ENCODE measurements at places on chromosomes 1 and 21.
A peak's percentile ranks its signal among the peaks of the same experiment; 100 is the strongest.

DNA sequence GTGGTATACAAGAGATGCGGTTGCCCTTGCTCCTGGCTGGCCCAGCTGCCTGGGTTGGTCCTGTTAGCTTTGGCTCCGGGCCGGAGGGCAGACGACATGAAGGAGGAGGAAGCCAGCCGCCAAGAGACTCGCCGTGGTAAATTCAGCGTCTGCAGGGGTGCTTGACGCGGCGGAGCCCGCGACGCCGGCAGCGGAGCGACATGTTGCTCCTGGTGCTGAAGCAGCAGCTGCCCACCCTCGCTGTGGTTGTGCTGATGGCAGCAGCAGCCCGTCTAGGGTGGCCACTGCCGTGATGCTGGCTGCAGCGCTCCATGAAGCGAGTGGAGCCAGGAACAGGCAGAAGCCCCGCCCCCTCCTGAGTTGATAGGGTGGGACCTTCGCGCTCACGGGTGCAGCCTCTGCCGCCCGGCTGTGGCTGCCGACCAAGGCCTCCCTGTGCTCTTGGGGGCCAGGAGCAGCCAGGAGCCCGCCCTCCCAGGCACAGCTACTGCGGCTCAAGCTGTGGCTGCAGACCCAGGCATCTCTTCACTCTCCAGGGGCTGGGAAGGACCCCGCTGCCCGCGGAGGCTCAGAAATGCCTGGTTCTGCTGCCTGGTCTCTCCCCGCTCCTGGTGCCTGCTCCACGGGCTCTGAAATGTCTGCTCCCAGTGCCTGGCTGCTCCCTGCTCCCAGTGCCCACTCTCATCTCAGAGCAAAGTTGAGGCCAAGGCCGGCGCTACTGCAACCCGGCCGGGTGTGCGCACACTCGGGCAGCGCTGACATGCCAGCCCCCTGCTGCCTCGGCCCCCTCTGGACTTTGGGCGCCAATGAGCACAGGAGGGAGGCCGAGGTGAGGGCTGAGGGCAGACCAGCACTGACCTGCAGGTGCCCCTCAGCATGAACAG lies 4.4 kb upstream of the ZNF692 start:
- DNase-seq = peak; percentile 50

GRCh38 chr1:65176056-65176450 lies 28.1 kb downstream of the AK4 start:
- no peak for DNase-seq

- peak; percentile 80 for DNase-seq
Observed at GRCh38 chr1:37793773-37794371, at the start of gene MANEAL. MANEAL (plus strand) TSS chr1:37793847; CDS start chr1:37794183, 336 bp downstream.

DNA sequence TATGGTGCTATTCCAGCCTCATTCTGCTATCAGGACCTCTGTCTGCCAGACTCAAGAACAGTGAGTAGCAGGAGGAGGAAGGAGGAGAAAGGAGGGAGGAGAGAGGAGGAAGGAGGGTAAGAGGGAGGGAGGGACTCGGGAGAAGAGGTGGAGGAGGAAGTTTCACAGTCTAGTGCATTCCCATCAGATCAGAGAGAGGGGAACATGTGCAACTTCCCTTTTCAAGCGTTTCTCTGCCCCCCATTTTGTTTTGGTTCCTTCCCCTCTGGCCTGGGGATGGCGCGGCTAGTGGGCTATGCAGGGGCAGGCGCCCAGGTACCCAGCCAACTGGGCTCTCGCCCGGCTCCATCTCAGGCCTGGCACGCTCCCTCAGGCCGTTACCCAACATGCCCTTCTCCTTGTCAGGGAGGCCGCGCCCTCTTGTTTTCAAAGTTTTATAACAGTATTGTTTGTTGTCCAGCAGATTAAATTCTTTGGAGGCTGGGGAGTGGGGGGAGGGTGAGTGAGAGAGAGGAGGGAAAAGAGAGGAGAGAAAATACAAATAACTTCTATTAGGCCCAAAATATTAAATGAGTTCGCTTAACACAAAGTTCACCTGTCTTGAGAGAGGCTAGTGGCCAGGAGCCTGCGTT lies 56.0 kb downstream of the CD46 start:
- no peak for DNase-seq

GRCh38 chr1:57089855-57090254 lies 124.0 kb upstream of the C8B start:
- DNase-seq = no peak

DNA sequence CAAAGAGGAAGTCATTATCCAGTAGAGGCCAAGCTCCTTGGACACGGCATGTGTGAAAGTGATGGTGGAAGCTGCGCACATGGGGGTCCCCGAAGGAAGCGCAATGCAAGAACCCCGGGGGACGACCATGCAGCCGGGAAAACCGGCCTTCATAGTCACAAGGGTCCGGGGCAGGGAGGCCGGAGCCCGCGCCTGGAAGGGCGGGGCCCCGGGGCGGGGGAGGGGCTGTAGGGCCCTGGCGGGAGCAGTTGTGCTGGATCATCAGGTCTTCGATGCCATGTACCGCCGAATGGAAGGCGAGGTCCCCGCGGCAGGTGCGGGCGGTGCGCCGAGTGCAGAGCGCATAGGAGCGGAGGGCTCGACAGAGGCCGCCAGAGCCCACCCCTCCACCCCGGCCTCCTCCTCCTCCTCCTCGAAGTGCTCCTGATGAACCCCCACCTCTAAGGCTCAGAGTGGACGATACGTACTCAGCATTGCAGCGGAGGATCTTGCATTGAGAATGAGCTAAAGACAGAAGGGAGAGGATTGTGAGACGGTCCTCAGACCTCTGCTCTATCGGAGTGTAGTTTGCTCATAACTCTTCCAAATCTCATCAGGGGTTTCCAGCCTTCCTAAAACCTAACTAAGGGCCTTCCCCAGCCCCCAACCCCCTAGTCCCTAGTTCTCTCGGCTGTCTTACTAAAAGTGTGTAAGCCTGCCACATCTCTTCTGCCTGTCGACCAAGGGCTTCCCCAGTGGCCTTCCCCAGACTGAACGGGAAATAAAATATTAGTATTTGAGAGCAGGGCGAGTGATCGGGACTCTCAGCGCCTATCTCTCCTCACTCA lies 2.1 kb downstream of the HJV start:
- no peak for DNase-seq

- DNase-seq = no peak
Observed at GRCh38 chr21:31446226-31446855, 102.3 kb upstream of the TIAM1 start.

GRCh38 chr1:22877112-22877915 lies 95.4 kb downstream of the LACTBL1 start:
- no peak for DNase-seq

- DNase-seq = no peak
Observed at GRCh38 chr1:244171241-244171985, 120.3 kb downstream of the ZBTB18 start.

- DNase-seq = no peak
Observed at GRCh38 chr1:242522996-242523718, 1.3 kb downstream of the PLD5 start.

GRCh38 chr1:67051196-67051595 lies 2.8 kb downstream of the SLC35D1 start:
- no peak for DNase-seq

GRCh38 chr1:11541956-11542355 lies 63.0 kb downstream of the DISP3 start:
- no peak for DNase-seq

DNA sequence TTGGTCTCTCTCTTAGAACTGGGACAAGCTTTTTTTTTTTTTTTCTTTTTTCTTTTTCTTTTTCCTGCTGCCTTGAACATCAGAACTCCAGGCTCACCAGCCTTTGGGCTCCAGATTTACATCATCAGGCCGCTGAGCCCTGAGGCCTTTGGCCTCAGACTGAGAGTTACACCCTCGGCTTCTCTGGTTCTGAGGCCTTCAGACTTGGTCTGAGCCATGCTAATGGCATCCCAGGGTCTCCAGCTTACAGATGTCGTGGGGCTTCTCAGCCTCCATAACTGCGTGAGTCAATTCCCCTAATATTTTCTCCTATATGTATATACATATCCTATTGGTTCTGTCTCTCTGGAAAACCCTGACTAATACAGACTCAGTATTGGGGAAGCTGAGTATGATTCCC lies 36.5 kb upstream of the RC3H1 start:
- DNase-seq = no peak

DNA sequence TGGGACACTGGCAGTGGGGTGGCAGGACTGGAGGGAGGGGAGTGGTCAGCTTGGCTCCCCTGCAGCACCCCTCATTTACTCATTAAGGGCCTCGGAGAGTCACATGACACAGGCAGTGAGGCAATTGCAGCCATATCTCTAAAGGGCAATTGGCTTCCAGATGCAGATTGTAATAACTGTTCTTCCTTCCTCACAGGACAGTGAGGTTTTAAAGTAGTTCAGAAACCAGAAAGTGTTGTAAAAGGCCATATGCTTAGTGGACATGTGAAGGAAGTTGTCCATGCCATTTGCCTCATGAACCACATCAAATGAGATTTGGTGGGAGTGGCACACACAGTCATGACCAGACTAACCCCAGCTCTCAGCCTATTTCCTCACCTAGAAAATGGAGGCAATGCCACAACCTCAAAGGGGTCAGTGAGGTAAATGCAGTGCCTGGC lies 11.1 kb downstream of the MTX1 start:
- DNase-seq = no peak

- peak; percentile 70 for DNase-seq
Observed at GRCh38 chr1:172935062-172935592, 115.6 kb downstream of the TNFSF18 start.

GRCh38 chr21:44967082-44968047 lies 27.5 kb downstream of the SLX9 start:
- no peak for DNase-seq

- peak; percentile 46 for DNase-seq
Observed at GRCh38 chr1:236280438-236281197, 1.1 kb downstream of the ERO1B start.

GRCh38 chr1:23916209-23917131 lies 3.3 kb upstream of the CNR2 start:
- DNase-seq = peak; percentile 56

GRCh38 chr1:162626094-162626493 lies 6.2 kb upstream of the DDR2 start:
- DNase-seq = no peak

- no peak for DNase-seq
Observed at GRCh38 chr1:241140670-241141069, 216.3 kb downstream of the RGS7 start.

- no peak for DNase-seq
Observed at GRCh38 chr1:172326136-172326535, 94.3 kb upstream of the C1orf105 start.

GRCh38 chr1:78081980-78082860 lies 36.5 kb downstream of the GIPC2 start:
- no peak for DNase-seq

DNA sequence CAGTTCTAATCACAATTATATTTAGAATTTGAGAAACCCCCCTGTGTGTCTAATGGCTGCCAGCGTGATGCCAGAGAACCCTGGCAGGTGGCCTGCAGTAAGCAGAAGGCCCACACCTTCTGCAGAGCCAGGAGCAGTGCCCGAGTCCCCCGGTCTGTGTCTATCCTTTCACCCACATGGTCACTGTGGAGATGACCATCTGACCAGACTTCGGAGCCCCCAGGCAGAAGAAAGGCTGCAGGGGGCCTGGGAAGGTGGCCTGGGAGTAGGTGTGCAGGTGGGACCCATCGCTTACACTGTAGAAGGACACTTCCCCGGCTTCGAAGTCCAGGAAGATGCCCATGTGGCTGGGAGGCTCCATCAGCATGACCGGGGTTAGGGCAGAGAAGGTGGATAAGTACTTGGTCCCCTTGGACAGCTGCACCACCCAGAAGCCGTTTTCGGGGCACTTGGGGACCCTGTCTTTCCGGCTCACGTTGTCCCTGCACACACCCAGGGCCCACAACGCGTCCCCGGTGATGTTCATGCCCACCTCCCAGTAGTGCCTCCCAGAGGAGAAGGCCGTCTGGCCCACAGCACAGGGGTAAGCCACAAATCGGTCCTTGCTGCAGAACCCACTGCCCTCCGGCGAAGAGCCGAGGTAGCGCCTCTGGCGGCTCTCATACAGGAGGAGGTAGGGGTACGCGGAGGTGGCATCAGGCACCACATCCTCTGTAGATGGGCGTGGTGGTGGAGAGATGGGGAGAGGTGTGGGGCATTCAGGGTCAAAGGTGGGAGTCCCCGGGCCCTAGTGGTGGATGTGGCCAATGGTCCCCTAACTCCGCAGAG lies 1.6 kb upstream of the TRIM11 start:
- no peak for DNase-seq

- no peak for DNase-seq
Observed at GRCh38 chr21:15022608-15023261, 42.1 kb downstream of the NRIP1 start.

GRCh38 chr1:200073286-200073637 lies 45.8 kb downstream of the NR5A2 start:
- no peak for DNase-seq

- DNase-seq = no peak
Observed at GRCh38 chr1:53948291-53948690, 2.1 kb downstream of the LRRC42 start.

DNA sequence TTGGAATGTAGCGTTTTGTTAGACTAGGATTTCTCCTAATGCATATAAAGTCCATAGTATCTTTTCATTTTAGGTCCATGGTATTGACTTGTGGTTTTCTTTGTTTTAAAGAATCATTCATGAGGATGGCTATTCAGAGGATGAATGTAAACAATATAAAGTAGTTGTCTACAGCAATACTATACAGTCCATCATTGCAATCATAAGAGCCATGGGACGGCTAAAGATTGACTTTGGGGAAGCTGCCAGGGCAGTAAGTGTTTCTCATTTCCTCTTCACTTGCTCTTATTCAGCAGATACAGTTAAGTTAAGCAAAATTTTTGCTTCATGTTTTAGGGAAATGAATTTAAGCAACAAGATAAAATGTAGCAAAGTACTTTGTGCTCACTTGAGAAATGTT lies 25.4 kb downstream of the GNAI3 start:
- DNase-seq = no peak

DNA sequence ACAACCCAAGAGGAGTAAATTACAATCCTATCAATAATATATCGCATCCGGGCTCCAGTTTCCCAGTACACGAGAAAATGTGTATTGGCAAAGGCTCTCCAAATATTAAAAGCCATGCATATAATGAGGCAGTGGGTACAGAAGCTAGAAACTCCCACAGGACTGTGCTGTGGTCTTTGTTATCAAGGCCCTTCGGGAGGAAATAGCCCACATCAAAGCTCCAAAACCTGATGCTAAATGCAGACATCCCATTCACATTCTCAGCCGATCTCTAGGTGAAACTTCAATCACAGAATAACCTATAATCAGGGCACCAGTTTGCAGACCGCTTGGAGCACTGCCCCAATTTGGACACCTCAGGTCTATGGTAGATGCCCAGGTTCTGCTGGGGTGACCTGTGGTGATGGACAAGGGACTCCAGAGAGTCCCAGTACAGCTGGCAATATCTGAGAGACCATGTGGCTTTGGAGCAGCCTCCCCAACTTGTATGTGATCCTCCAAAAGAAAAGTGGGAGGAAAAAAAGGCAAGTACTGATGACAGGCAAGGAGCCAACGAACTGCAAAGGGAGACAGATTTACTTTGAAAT lies 148.8 kb upstream of the CAMK1G start:
- no peak for DNase-seq

- DNase-seq = no peak
Observed at GRCh38 chr1:1832820-1833219, 54.5 kb upstream of the NADK start.

- DNase-seq = no peak
Observed at GRCh38 chr1:69103705-69104385, 463.9 kb upstream of the LRRC7 start.

Measured in NCI-H526 treated with DMSO at 0.1 percent for 48 hours (cell line).